ENCODE measurements at places on chromosomes 2 and 18.

GRCh38 chr2:197975931-197976519 lies 171.6 kb downstream of the PLCL1 start:
- DNase-seq: no peak

DNA sequence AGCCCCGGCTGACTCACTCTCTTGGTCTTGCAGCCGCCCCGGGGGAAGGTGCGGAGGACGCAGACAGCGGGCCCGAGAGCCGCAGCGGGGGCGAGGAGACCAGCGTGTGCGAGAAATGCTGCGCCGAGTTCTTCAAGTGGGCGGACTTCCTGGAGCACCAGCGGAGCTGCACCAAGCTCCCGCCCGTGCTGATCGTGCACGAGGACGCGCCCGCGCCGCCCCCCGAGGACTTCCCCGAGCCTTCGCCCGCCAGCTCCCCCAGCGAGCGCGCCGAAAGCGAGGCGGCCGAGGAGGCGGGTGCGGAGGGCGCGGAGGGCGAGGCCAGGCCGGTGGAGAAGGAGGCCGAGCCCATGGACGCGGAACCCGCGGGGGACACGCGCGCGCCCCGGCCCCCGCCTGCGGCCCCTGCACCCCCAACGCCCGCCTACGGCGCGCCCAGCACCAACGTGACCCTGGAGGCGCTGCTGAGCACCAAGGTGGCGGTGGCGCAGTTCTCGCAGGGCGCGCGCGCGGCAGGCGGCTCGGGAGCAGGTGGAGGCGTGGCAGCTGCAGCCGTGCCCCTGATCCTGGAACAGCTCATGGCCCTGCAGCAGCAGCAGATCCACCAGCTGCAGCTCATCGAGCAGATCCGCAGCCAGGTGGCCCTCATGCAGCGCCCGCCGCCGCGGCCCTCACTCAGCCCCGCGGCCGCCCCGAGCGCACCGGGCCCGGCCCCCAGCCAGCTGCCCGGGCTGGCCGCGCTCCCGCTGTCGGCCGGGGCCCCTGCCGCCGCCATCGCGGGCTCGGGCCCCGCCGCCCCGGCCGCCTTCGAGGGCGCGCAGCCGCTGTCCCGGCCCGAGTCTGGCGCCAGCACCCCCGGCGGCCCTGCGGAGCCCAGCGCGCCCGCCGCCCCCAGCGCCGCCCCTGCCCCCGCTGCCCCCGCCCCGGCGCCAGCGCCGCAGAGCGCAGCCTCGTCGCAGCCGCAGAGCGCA lies 12.7 kb downstream of the SALL3 start:
- no peak for DNase-seq

- no peak for DNase-seq
Observed at GRCh38 chr18:61368001-61368400, 34.8 kb downstream of the CDH20 start.

- no peak for DNase-seq
Observed at GRCh38 chr2:188695953-188696352, 278.2 kb upstream of the COL3A1 start.

GRCh38 chr18:50982802-50983179 lies 15.0 kb downstream of the ELAC1 start:
- no peak for DNase-seq

GRCh38 chr2:167692191-167692590 lies 555.2 kb downstream of the STK39 start:
- DNase-seq: no peak

DNA sequence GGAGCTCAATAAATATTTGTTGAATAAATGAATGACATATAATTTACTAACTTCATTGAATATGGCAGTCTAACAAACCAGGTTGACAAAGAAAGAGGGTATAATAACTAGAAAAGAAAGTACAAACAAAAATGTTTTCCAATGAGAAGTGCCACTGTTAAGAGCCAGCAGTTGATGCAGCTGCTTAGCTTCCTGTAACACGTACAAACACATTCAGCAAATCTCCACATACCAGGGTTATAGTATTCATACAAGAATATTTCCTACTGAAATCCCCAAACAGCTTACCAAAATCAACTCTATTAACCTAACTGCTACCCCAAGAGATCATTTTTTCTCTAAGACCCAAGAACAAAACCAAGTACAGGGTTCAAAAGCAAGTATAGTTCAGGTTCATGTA lies 77.7 kb downstream of the THADA start:
- no peak for DNase-seq

- no peak for DNase-seq
Observed at GRCh38 chr18:10298346-10298745, 156.1 kb upstream of the APCDD1 start.

GRCh38 chr2:43088143-43089073 lies 138.0 kb downstream of the ZFP36L2 start:
- DNase-seq: no peak

GRCh38 chr2:113324684-113325160 lies 46.0 kb upstream of the PAX8 start:
- DNase-seq: no peak

DNA sequence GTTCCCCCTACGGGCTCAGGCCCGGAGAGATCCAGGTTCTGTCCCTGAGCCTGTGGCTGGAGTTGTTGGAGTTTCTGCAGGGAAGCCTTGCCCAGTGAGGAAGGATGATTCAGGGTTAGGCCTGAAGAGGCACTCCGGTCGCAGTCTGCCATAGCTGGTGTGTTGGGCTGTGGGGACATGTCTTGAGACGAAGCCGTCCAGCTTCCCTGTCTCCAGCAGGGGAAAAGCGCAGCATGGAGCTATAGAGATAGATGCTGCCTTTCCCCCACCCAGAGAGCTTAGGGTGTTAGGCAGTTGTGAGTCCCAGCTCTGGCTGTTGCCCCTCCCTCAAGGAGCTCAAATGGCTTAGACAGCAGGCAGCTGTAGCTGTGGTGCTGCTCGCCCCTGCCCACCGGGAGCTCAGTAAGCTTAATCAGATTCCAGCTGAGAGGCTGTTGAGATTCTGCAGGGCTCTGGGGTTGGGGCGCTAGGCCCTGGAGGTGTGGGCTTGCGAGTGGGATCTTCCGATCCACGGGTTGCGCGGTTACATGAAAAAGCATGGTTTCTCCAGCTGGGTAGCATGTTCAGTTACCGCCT lies 103.9 kb downstream of the PMAIP1 start:
- no peak for DNase-seq

DNA sequence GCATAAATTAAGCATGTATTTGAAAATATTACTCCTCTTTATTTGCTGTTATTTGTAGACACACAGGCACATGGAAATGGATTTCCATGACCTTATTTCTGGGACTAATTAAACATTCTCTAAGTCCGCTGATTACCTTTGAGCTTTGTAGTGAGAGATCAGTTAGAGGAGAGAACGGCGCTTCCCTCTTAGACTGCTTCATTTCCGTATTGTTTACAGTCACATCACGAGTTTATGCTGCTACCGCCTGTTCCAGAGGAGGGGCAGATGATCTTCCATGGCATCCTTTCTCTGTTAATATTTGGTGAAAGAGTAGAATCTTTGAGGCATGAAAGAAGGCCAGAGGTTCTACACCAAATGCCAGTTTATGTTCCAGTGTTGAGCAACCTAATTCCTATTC lies 404.4 kb downstream of the TRIB2 start:
- DNase-seq: no peak

Data from stimulated activated CD4-positive, alpha-beta T cell treated with anti-CD3 and anti-CD28 coated beads, Interleukin-1b, Interleukin-23, amount 100 ng/mL, for 1 hour (primary cell).